ENCODE measurements at places on chromosomes 5 and 9.
A peak's percentile ranks its signal among the peaks of the same experiment; 100 is the strongest.

- DNase-seq, result no peak
Measured at GRCh38 chr5:73450672-73451223, 2.2 kb upstream of the FOXD1 start.

- no peak for DNase-seq
Measured at GRCh38 chr5:60851626-60852025, 7.6 kb upstream of the ELOVL7 start.

DNA sequence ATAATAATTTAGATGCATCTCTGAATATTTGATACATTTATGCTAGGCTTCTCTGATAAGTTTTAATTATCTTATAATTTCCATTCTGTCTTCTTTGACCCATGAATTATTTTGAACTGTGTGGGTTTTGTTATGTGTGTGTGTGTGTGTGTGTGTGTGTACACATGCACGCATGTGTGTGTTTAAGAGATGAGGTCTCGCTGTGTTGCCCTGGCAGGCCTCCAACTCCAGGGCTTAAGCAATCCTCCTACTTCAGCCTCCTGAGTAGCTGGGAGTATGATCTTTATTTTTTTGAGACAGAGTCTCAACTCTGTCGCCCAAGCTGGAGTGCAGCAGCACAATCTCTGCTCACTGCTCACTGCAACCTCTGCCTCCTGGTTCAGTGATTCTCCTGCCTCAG, 75.4 kb downstream of the NDUFAF2 start:
- DNase-seq, result no peak

DNA sequence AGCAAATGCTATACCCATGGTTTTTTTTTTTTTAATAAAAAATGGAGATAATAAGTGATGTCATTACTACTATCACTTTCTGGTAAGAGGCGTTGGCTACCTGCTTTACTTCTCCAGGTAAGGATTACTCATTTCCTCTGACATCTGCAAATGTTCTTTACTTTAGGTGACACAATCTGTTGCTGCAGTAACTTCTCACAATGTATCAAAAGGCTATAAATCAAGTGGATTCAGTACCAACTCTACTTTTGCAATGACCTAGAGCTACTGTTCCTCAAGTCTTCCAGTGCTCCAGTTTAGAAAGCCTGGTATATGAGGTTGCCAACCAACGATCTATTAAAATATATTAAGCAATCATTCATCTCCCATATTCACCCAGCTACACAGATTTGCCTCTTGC, 129.1 kb downstream of the PLK2 start:
- DNase-seq, result no peak

DNA sequence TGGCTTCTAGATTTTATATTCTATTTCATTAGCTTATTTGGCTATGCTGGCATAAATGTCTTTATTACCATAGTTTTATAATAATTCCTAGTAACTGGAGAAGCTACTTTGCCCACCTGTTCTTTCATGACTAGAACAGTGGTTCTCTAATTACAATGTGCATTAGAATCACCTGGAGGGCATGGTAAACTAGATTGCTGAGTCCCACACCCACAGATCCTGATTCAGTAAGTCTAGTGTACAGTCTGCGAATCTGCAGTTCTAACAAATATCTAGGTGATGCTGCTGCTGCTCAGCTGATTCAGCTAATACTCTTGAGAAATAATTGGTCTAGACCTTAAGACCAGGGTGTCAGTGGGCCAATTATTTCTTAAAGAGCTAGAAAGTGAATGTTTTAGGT, 35.5 kb downstream of the RNF38 start:
- DNase-seq, result no peak

DNA sequence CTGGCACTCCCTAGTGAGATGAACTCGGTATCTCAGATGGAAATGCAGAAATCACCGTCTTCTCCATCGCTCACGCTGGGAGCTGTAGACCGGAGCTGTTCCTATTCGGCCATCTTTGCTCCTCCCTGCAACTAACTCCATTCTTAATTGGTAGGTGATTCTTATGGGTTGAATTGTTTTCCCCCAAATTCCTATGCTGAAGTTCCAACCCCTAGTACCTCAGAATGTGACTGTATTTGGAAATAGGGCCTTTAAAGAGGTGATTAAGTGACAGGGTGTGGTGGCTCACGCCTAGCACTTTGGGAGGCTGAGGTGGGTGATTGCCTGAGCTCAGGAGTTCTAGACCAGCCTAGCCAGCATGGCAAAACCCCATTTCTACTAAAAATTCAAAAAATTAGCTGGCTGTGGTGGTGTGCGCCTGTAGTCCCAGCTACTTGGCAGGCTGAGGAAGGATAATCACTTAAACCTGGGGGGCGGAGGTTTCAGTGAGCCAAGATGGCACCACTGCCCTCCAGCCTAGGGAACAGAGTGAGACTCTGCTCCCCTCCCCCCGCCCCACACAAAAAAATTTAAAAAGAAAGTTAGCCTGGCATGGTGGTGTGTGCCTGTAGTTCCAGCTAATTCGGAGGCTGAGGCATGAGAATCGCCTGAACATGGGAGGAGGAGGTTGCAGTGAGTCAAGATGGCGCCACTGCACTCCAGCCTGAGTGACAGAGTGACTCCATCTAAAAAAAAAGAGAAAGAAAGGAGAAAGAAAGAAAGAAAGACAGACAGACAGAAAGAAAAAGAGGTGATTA, 25.2 kb upstream of the FOCAD start:
- DNase-seq, result no peak

- no peak for DNase-seq
Measured at GRCh38 chr5:19690978-19691377, 297.0 kb downstream of the CDH18 start.

- no peak for DNase-seq
Measured at GRCh38 chr5:118557251-118557661, 431.1 kb downstream of the DTWD2 start.

- no peak for DNase-seq
Measured at GRCh38 chr5:168659286-168659847, 80.2 kb upstream of the PANK3 start.

- no peak for DNase-seq
Measured at GRCh38 chr5:26881901-26882300, 156.5 kb downstream of the CDH9 start.

- DNase-seq, result no peak
Measured at GRCh38 chr5:154783774-154784460, 28.7 kb downstream of the LARP1 start.

DNA sequence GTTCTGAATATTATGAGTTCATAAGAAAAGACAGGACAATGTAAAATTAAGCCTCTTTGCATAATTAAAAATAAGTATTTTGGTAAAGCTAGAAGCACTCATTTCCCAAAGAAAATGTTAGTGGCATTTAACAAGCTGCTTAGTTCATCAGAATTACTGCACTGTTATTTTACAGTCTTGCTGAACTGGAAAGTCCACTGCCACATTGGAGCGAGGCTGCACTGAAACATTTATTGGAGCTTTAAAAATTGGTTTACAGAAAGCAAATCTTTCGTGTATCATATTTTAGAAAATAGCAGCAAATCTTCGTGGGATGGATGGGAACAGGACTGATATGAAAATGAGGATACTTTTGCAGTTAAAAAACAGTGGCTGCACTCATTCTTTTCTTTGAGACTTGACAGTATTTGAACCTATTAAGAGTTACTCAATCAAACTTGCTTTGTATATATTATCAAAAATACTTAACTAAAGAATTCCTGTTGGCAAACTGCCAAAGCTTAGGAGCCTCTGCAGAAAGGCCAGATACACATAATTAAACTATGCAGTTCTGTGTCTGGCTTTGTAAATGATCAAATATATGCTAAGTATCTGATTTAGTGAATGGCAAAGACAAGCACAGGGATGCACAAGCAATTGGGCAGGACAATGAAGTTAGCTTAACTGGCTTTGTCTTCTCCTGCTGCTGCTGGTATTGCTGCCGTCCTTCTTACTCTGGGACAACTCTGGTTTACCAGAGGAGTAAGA, 16.5 kb upstream of the FBXL7 start:
- no peak for DNase-seq

- DNase-seq, result no peak
Measured at GRCh38 chr9:94157050-94157801, 73.0 kb downstream of the PTPDC1 start.

- no peak for DNase-seq
Measured at GRCh38 chr5:11273180-11273903, 512.3 kb upstream of the DAP start.

DNA sequence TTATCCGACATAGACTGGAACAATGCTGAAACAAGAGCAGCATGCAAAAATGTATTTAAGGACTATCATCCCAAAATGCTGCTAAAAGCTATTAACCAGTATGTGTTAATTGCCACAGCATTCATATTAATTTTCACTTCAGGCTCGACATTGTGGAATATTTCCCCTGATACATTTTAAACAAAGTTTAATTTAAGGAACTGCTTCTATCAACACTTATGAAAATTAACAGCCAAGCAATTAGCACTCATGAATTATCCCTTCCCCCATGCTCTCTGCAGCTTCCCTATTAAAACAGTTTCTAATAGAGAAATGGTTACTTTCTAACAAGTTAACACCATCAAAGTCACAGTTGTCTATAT, 54.8 kb downstream of the MAPKAP1 start:
- DNase-seq, result no peak

- no peak for DNase-seq
Measured at GRCh38 chr9:93235300-93235960, 51.5 kb downstream of the WNK2 start.

DNA sequence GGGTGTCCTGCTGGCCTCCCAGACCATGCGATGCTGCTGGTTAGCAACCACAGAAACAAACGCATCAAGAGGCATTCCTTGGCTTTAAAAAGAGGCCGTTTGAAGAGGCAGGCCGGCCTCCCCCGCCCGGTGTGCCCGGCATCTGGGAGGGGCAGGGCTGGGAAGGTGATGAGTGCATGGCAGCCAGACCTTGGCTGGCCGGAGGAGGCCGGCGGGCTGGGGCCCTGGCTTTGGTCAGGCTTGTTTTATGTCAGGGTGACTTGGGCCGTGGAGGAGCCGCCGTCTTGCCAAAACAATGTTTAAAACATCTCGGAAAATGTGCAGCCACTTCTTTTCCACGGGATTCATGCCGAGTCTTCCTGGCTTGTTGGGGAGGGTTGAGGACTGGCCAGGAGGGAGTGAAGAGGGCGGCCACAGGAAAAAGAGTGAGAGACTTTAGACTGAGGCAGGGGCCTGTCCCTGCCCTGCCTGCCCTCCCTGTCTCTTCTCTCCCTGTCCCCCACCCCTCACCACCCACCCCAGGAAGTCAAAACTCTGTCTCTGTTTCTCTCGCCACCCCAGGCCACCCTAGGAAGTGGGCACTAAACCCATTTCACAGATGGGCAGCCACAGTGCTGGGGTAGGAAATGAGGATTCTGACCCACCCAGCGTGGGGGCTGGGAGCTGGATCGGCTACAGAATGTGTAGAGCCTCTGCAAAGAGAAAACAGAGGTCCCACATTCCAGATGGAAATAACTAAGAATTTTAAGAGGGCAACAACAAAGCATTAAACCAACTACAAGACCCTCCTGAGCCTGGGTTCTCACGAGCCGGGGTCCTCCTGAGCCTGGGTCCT, 143.0 kb downstream of the RXRA start:
- no peak for DNase-seq

DNA sequence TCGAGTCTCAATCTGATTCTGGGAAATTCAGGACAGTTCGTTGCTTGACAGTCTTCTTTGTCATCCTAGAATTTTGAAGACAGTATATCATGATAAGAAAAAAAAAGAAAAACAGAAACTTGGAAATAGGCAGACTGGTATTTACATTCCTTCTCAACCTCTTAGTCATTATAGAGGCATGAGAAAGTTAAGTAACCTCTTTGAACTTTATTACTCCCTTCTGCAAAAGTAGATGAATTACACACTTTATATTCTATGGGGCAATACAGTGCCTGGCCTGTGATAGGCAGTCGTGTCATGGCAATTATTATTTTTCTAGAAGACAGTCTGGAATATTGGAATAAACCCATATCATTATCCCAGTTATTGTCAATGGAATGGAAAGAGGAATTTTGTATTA, 828.9 kb downstream of the TLR4 start:
- no peak for DNase-seq

DNA sequence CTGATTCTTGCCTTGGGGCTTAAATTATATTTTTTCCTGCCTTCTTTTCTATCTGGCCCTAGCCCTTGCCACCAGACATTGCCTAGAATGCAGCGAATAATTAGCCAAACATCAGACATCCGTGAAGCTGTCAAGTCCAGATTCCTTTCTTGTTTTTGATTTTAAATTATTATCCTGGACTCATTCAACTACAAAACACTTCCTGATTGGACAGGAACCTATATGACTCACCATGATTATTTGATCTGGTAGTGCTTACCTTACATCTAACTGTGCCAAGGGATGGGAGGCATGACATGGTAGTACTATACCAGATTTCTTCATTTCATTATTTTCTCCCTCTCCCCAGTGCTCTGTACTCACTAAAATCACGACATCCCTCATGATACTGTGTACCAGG, 829.6 kb downstream of the TLR4 start:
- DNase-seq, result no peak

- no peak for DNase-seq
Measured at GRCh38 chr5:170552621-170553115, 48.8 kb downstream of the KCNIP1 start.

DNA sequence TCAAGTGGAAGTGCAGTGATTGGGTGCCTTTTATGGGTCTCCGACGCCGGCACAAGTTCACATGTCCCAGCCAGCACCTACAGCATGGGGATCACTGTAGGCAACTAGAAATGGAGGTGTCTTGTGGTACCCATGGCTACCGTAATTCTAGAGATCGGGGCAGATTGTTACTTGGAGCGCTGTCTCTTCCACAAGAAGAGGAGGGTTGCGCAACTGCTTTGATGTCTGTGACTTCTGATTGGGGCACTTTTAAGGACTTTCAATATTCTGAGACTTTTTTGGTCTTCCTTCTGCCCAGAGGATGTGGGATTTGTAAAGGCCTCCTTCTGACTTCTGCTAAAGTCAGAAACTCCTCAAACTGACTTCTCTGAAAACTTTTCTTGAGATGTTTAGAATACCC, 41.9 kb downstream of the GLRX start:
- DNase-seq, result no peak

DNA sequence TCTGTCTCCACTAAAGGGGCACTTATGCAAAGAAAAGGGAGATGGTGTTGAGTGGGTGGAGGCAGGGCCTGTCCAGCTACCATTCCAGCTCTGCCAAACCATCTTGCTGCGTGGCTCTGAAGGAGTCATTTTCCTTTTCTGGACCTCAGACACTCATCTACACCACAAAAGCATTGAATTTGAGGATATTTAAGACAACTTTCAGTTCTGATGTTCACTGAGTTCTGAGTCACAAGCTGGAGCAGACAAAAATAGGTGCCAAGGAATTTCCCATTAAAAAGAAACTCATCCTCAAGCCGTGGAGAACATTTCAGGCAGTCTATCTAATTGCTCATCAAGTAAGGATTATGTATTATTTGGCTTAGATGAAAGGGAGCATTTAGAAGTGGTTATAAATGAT, 195.0 kb upstream of the TBC1D2 start:
- DNase-seq, result no peak

GRCh38 chr5:133460172-133460758, 152.1 kb downstream of the FSTL4 start:
- peak; percentile 46 for DNase-seq

GRCh38 chr5:165631235-165631634, 2125.8 kb downstream of the MAT2B start:
- no peak for DNase-seq

DNA sequence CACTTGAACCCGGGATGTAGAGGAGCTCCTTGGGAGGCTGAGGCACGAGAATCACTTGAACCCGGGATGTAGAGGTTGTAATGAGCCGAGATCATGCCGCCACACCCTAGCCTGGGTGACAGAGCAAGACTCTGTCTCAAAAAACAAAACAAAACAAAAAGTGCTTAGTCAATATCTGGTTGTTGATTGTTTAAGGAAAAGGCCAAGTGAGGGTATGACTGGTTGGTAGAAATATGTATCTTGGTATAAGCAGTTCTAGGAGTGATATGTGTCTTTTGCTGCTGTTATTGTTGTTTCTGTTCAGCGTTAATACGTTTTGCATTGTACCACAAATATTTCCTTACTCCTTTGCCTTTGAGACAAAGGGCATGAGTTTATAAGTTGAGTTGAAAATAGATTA, 210.7 kb upstream of the DMRT1 start:
- DNase-seq, result no peak
